Activated T-helper 1 cell treated with Interleukin-2 at 50 U/mL for 16 hours (primary cell): ENCODE measurements at places on chromosomes 11 and 22.

DNA sequence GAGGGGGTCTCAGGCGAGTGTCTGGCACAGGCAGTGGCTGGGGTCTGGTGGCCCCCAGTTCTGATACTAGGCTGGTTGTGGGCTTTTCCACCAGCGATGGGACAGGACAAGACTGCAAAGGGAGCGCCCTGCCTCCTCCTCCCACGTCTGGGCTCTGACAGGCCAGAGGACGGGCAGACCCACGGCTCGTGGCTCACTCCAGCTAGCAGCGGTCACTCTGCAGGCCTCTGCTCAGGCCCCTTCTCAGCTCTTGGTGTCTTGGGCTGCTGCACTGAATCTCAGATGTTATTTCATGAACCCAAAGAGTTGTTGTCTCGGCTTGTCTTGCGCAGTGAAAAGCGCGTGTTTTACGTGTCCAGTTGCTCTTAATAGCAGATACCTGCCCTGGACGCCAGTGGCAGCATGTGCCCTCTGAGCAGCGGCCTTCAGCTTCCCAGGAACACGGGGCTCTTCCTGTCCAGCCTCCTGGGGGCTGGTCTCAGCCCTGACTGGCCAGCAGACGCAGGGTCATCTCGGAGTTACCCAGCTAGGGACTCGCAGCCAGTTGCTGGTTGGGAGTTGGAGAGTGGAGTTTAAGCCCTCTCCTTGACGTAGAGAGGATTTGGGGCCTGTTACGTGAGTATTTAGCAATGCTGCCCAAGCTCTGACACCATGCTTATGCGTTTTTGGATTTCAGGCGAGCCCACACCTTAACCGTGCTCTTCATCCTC, 9.6 kb downstream of the PTDSS2 start:
- DNase-seq: no peak

- DNase-seq: peak; percentile 58
Measured at GRCh38 chr11:46348566-46349401, 1.5 kb downstream of the DGKZ start.

DNA sequence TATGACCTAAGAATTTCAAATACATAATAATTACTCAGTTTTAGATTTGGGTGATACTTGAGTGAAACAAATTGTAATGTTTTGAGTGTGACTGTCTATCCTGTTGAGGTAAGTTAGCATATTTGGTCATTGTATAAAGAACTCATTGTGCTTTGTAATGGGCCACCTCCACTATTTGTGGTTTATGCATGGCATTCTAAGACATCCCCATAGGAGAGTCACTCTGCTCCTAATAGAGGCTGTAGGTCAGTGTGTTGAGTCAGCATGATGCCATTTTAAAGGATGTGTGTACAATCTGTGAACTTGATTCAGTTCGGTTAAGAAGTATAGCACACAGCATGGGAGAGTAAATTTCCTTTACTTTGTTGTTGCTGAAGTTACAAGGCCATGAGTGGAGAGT, 1112.4 kb downstream of the JRKL start:
- DNase-seq: no peak

DNA sequence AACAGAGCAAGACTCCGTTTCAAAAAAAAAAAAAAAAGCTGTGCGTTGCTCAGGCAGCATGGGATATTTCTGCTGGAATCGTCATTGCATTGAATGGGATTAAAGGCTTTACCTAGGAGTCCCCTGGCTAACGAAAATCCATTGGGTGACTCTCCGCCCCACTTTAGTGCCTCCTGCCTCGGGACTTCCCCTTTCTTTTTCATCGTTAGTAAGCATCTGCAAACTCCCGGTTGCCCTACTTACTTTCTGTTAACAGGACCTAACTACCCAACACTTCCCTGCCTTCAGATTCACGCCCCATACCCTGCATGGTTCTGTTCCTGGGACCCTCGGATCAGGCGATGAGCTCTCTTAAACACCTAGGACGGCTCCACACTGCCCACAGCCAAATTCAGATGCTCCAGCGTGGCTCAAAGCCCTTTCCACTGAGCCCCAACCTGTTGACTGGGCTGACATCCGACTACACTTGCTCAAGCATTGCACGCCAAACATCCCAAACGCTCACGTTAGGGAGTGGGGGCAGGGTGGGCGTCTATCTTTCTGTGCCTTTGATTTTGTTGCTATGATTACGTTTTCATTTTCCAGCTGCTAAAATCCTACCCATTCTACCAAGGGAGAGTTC, 143.8 kb downstream of the ST3GAL4 start:
- no peak for DNase-seq

DNA sequence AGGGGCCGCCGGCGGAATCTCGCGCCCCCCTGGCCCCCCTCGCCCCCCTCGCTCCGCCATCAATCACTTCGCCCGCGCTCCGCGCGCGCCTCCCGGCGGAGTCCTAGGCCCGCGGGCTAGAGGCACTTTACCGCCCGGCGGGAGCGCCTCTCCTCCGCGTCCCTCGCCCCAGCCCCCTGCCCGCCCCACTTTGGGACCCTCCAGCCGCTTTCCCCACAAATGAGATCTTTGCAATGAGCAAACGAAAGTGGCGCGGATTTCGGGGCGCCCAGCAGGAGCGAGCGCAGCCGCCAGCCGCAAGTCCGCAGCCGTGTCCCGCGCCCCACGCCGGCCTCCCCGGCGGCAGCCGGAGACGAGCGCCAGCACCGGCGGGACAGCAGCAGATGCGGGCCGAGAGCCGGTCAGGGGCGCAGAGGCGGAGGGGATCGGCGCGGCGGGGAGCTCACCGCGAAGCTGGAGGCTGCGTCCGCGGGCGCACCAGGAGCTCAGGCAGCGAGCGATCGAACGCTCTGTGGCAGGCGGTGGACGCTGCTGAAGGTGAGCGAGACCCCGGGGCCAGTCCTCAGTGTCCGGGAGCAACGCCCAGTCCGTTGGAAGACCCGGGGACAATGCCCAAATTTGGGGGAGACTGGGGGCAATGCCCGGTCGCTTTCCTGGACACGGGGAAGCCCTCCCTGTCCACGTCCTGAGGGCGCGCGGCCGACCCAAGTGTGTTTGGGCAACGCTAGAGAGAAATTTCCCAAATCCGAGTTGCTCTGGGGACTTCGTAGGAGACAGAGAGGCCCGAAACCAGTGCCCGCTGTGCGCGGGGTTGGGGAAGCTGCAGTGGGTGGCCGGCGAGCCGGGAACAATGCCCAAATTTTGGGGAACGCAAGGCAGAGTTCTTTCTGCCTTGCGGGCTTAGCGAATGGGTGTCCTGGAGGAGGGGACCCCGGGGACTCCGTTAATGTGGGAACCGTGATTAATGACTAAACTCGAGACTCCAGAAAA, 1.5 kb upstream of the IGF2 start:
- DNase-seq: no peak

DNA sequence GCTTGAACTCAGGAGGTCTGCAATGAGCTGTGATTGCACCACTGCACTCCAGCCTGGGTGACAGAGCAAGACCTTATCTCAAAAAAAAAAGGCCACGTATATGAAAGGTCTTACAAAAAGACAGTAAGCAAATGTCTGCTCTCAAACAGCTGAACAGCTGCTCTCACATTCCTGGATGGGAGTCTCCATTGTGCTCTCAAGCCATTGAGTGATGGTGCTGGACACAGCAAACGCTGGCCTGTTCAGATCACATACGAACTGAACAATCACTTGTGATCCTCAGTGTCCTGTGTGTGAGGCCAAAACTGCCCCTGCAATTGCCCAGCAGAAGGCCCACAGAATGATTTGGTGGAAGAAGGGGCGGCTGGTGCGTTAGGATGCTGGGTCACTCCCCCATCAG, 34.4 kb upstream of the YWHAH start:
- no peak for DNase-seq

- DNase-seq: no peak
Measured at GRCh38 chr22:46027211-46028105, 50.5 kb upstream of the WNT7B start.

DNA sequence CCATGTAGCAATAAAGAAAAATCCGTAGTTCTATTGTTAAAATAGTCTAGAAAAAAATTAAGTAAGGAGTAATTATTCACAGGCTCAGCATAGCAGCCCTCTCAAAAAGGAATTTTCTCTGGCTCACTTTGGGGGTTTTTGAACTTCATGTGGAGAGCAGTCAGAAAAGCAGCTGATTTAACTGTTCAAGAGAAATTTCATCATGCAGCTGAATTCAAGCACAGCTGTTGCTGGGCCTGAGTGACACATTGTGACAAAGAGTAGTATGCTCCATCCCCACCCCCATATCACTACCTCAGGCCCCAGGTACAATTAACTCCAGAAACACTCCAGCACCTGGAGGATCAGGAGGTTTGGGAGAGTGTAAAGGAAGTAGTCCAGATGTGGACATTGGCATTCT, 272.1 kb downstream of the FAM76B start:
- no peak for DNase-seq

GRCh38 chr11:106017093-106017492, 4.9 kb downstream of the MSANTD4 start:
- no peak for DNase-seq

DNA sequence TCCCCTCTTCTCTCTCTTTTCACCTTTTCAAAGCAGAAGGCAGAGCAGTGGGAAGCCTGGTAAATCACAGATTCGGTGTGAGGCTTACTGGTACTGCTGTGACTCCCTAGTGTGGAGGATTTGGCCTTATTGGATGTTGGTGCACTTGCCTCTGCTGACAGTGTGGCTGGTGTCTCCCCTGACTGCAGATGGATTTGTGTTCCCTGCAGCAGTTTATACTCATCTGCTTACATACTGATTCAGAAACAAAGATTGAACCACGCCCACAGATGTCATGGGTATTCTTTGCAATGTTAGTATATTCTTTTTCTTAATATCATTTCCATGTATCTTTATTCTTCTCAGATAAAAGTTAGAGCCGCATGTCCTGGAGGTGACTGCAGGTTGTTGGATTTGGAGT, 26.8 kb upstream of the GRIK4 start:
- no peak for DNase-seq

DNA sequence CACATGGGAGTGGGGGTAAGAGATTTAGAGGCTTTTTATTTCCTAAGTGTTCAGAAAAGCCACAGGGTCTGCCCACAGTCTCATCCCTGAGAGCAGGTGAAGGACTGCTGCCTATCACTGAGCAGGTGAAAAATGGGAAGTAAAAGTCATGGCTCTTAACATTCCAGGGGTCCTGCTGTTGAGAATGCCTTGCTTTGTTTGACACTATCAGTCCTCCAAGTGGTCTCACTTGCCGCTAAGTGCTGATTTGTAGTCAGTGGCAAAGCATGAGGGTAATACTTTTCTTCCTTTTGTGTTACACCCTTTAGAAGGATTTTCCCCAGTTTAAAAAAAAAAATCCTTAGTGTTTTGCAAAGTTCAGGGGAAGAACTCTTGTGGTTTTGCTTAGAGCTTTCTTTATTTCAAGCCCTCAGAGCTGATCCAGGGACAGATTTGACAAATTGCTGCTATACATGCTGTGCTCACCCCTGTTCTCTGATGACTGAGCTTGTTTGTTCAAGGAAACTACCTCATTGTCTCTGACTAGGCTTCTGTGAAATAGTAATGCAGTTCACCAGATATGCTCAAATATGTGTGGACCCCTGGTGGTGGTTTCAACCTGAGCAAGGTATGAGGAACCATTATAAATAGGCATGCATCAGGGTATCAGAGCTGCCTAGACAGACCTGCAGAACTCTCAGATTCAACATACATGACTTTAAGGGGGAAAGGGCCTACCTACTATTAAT, 141.0 kb downstream of the ARHGAP42 start:
- DNase-seq: no peak

- no peak for DNase-seq
Measured at GRCh38 chr11:69834251-69834650, 15.0 kb upstream of the FGF3 start.

DNA sequence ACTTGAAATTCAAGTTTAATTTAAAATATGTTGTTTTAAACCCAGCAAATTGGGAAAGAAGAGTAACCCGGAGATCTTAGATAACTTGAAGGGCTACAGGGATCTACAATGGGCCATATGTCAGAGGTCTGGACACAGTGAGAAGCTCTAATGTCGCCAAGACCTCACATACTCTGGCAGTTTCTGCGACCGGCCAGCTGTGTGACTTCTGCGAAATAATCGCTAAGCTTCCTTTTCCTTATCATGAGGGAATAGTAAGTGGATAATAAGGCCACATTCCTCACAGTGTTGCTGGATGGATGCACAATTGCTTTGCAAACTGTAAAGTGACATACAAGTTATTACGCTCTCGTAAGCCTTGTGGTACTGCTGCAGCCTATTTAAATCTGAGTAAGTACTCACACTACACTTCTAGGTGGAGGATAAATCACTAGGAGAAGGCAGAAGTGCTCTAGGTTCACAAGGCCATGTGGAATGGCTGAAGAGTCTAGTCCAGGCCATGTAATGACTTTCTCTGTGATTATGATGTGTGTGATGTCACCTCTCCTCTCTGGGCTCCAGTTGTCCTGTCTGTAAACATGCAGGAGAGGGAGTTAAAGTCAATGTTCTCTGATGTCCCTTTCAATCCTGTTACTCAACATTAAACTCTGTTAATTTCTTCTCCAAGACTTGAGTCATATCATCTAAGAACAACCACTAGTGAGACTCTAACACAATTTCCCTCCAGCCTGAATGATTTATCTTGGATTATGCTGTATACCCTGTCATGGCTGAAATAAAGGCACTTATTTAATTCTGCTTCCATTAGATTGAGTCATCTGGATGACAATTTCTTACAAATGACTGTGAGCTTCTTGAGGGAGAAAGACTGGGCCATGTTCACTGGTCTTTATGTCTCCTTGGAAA, 192.6 kb upstream of the NARS2 start:
- no peak for DNase-seq

DNA sequence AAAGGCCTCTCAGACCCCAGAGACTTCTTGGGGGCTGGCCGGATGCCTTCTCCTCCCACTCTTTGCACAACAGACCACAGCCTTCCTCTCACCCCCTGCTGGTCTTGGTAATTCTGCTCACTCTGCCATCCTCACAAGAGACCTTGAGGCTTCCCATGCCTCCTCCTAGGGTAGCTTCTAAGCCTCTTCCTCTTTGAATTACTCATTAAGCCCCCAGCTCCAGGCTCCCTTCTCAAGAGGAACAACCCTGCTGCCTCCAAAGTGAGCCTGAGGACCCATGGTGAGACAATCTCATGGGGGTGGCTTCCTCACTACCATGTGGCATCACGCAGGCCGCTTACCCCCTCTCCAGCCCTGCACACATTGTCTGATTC, 184.6 kb upstream of the SYT13 start:
- DNase-seq: no peak

DNA sequence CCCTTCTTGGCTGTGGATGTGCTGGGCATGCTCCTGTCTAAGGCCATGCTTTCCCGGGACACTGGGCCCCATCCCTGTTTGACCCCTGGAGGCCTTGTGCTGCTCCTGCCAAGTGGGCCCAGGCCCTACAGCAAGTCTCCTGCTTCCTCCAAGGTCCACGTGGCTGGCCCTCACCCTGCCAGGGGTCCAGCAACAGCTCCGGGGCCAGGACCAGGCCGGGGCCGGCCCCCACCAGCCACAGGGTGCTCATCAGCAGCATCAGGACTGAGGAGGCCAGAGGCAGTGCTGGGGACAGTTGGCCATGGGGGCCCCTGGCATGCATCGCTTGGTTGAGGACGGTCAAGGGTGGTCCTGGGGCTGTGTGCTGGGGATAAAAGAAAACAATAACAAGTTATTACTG, 2.5 kb downstream of the RHBDD3 start:
- no peak for DNase-seq

GRCh38 chr11:16891964-16892363, 122.2 kb downstream of the PLEKHA7 start:
- DNase-seq: no peak

GRCh38 chr11:111119751-111120150, 125.8 kb upstream of the POU2AF2 start:
- DNase-seq: no peak
